ENCODE measurements at places on chromosomes 2 and 18. TPM values are rescaled to one million over a fixed set of nuclear protein-coding genes. Genes with fewer than 3 reads are reported as not detected.

ALK gene
- total RNA-seq, result 0.13 TPM

GKN1 gene
- not detected for total RNA-seq

ERICH2 gene
- 1.3 TPM for total RNA-seq

INHBB gene
- 19.3 TPM for total RNA-seq

SERPINB10 gene
- not detected for total RNA-seq

SLC5A7 gene
- total RNA-seq, result 0.19 TPM

ATP8B1 gene
- total RNA-seq, result 101 TPM

ID2 gene
- 322 TPM for total RNA-seq

NT5DC4 gene
- total RNA-seq, result 0.23 TPM

CTAGE1 gene
- not detected for total RNA-seq

IL36A gene
- total RNA-seq, result not detected

PTRHD1 gene
- total RNA-seq, result 16.9 TPM

RGPD4 gene
- total RNA-seq, result 0.39 TPM

TUBB8B gene
- total RNA-seq, result not detected

EXOC6B gene
- 45.9 TPM for total RNA-seq

NIFK gene
- 33.8 TPM for total RNA-seq

CYRIA gene
- total RNA-seq, result 12.8 TPM

ACTR3 gene
- total RNA-seq, result 222 TPM

LRATD1 gene
- 2.0 TPM for total RNA-seq

RTP5 gene
- total RNA-seq, result not detected

ZNF892 gene
- 8.3 TPM for total RNA-seq

DPP4 gene
- total RNA-seq, result 3.5 TPM

GPBAR1 gene
- 1.6 TPM for total RNA-seq

TEX44 gene
- not detected for total RNA-seq

KCNS3 gene
- total RNA-seq, result 13.7 TPM

All from aorta (tissue), 5 donors.